ENCODE measurements at places on chromosomes 13 and 19.

- DNase-seq, result no peak
Measured at GRCh38 chr13:81334481-81334880, 993.6 kb upstream of the SPRY2 start.

DNA sequence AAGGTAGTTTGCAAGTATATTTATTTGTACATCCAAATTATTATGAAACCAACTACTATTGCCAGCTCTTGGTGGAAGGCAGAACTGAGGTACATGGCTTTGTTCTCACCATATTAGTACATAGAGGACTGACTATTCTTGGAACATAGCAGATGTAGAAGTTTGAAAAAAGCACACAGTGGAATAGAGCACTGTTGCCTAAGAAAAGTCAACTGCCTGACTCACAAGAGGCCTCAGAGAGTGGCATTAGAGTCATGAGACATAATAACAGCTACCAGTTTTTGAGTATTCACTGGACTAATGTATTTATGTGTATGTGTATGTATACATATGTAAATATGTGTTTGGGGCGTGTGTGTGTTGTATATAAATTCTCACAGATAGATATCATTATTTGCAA lies 8.3 kb upstream of the PCDH20 start:
- DNase-seq, result no peak

GRCh38 chr13:80379245-80379644 lies 38.3 kb upstream of the SPRY2 start:
- no peak for DNase-seq

GRCh38 chr19:3771000-3771905 lies 775 bp downstream of the RAX2 start:
- DNase-seq, result no peak

- DNase-seq, result no peak
Measured at GRCh38 chr13:50577806-50578205, 265.7 kb downstream of the DLEU7 start.

- no peak for DNase-seq
Measured at GRCh38 chr13:40439928-40440327, 226.5 kb downstream of the FOXO1 start.

- peak; percentile 50 for DNase-seq
Measured at GRCh38 chr19:47305309-47305751, 4.3 kb upstream of the C5AR1 start.

GRCh38 chr13:23810685-23811240 lies 78.4 kb downstream of the MIPEP start:
- peak; percentile 45 for DNase-seq

DNA sequence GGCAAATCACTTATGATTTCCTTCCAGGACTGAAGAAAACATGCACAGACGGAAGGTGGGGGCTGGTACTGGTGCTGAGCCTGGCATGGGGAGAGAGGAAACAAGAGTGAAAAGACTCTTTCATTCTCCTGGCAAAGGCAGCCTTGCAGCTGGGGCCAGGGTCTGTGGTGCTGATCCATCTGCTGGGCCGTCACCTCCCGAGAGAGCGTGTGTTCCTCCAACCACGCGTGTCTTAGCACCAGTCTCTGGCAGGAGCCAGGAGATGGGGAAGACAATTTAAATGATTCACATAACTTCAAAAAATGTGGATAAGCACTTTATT lies 23.9 kb upstream of the SPART start:
- DNase-seq, result no peak

DNA sequence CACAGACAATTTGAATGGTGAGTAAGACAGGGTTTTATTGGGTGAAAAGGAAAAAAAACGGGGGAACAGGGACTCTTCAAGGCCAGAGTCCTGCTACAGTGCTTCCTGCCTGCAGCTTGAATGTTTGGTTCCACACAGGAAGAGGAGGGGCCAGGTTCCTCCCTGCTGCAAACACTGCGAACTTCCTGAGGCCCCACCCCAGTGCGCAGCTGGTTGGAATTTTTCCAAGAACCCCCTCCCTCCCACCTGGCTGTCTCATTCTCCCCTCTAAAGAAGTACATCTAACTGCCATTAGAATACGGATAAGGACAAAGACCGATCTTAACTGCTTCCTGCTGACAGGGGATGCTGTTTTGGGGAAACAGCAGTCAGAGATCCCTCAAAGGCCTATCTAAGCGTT lies 184.9 kb downstream of the GGACT start:
- DNase-seq, result no peak

- DNase-seq, result no peak
Measured at GRCh38 chr13:46523972-46524752, 28.8 kb upstream of the LRCH1 start.

GRCh38 chr19:35088131-35088913 lies 27.3 kb upstream of the FXYD3 start:
- no peak for DNase-seq

GRCh38 chr13:98525456-98526181 lies 51.3 kb downstream of the STK24 start:
- DNase-seq, result no peak

- no peak for DNase-seq
Measured at GRCh38 chr19:47512183-47512947, 2.5 kb downstream of the NAPA start.

DNA sequence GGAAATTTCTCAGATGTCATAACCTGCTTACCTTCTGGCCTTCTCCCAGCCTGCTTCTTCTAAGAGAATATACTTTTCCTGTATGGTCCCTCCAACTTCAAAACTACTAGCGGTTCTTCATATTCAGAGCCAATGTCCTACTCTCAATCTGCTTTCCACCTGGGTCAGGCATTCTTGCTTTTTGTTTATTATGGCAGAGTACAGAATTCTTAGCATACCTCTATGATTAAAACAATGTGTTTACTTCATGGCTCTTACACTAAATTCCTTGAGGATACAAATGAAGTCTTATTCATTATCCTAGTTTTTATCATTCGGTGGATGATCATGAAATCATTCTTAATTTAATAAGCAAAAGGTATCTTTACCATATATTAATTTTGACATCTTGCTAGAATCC lies 484.2 kb upstream of the SLITRK1 start:
- no peak for DNase-seq

DNA sequence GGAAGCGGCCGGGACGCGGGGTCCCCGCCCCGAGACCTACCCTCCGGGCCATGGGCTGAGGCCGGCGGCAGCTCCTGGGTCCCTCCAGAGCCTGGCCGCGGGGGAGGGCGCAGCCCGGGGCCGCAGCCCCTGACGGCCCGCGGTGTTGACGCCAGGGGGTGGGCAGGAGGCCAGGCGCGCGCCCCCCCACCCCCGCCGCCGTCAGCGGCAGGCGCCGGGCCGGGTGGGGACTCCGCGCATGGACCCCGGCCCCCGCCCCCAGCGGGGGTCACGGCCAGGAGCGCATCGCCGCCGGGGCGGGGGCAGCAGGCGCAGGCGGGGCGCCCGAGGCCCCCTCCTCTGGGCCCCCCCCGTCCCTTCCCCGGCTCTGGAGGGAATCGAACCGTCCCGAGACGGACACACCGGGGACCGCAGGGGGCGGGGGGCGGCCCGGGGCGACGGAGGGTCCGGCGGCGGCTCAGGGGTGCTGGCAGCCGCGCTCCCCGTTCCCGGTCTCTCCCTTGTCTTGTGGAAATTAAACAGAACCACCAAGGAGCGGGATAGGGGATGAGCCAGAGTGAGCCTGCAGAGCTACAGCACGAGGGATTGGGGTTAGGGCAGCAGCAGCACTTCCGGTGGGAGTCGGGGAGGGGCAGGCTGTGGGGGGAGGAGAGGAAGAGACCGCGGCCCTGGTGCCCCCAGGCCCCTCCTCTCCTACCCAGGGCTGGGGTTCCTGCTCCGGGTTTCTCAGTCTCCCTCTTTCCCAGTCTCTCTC lies at the start of gene MEIS3:
Gene MEIS3 (minus strand): TSS at position 498 of the 754 bp plus-strand sequence. CDS start 446 bp downstream, at position 52.
- DNase-seq, result no peak

DNA sequence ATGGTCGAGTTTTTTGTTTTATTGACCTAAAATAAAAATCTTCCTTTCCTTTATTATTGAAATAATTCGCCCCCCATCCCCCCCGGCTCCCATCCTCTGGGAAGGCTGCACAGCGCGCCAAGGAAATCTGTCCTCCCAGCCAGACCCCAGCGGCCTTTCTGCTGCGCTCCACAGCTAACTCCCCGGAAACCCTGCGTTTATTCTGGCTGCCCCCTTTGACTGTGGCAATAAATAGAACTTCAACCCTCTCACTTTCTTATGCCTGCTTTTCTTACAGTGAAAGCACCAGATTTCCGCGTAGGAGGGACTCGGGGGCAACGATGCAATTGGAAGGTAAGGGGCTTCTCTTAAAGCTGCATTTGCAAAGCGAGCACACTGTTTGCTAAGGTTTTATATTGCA lies 9.7 kb upstream of the C19orf12 start:
- DNase-seq, result no peak

All from GM13976 (cell line).